NCI-H1092 (cell line): ENCODE measurements at places on chromosomes 1 and 21.
A peak's percentile ranks its signal among the peaks of the same experiment; 100 is the strongest.

DNA sequence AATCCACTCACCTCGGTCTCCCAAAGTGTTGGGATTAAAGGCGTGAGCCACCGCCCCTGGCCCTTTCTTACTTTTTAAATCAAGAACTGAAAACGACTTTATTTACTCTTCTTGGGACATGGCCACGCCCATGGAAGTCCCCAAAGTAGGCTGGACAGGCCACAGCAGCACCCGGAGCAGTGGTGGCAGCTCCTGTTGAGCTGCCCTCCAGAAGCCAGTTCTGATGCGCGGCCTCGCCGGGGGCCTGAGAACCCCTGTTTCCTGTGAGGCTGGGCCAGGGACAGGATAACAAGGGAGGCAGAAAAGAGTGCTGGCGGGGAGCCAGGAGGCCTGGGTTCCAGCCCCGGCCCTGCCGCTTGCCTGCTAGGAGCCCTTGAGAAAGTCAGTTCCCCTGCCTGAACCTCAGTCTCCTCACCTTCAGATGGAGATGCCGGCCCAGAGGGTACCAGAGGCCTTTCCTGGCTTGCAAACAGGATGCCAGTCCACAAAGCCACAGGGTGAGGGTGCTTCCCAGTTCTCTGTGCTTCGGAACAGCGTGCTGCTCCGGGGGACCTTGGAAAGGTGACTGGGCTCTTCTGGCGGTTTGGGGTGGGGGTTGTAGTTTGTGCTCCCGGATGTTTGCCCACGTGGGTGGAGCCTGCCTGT lies 59.4 kb downstream of the RUNX3 start:
- no peak for DNase-seq

DNA sequence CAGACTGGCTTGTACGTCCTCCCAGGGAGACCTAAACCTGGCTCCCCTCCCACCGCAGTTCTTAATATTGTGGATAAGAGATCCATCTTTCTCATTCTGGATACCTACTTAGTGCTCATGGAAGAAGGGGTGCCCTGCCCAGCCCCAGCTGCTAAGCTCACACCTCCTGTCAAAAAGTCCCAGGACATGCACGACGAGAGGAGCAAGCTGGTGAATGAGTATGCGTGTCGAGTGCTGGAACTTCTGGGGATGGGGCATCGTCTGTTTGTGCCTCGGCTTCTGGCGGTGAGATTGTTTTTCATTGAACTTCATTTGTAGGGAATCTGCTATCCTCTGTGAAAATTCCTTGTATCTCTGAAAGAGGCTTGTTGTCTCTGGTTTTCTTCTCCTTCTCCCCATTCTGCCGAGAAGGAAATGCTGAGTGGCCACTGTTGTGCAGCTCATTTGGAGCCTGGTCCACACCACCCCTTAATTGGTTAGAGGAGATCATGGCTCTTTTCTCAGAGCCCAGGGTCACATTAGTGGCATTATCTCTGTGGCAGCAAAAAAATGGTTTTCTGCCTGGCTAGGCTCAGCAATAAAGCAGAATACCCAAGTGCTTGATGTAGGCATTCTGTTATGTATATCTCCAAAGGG lies 199.4 kb upstream of the CACYBP start:
- DNase-seq = no peak

DNA sequence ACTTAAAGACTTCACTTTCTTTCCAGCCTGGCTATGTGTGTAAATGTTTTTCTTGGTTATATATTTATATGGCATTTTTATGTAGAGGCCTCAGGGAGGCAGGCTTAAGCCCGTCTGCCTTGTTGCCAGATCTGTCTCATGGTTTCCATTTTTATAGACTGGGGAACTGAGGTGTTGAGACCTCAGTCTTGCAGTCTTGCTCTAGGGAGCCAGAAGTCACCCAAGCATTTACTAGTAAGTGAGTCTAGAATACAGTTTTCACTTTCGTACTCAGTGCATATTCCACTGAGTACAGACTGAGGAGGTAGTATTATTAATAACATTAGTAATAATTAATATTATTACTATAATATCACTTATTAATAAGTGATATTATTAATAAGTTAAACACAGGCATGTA lies 161.4 kb downstream of the UCK2 start:
- DNase-seq = no peak

DNA sequence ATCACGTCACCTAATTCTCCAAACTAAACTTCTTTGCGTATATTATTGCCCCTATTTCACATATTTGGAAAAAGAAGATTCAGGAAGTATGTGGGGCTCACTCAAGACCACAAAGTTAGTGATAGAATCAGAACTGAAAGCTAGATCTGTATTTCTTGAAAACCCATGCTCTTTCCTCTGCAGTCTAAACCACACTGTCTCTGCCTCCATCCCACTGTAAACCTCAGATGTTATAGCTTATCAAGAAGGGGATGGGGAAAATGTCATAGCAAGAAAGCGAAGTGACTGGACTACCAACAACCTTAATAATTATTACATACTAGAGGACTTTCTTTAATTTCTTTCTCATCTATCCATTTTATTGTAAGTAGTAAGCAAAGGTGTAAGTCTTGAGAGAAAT lies 257.7 kb upstream of the SGIP1 start:
- no peak for DNase-seq

- no peak for DNase-seq
Measured at GRCh38 chr1:244173240-244173639, 122.2 kb downstream of the ZBTB18 start.

DNA sequence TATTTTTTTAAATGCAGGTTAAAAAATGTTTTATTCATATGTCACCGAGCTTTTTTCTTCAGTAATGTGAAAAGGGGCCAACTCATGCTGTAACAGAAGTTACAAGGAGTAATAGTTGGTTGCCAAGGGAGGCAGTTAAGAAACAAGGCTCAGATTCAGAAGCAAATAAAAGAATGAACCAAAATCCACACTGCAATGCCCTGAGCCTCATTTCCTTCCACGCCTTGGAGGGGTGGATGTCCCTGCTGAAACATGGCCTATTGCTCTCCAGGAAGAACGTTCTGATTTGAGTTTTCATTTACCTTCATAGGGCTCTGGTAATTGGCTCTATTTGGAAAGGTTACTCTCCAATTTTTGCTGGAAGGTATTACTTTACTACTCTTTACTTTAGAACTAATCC lies 24.4 kb downstream of the ALG14 start:
- no peak for DNase-seq

DNA sequence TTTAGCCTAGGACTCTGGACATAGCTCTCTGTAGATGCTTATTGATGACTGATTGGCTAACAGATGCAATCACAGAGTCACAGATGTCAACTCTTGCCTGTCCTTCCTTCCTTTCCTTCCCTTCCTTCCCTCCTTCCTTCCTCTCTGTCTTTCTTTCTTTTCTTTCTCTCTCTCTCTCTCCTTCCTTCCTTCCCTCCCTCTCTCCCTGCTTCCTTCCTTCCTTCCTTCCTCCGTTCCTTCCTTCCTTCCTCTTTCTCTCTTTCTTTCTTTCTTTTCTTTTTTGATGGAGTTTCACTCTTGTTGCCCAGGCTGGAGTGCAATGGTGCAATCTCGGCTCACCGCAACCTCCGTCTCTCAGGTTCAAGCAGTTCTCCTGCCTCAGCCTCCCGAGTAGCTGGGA lies 106.1 kb downstream of the KIF26B start:
- no peak for DNase-seq

DNA sequence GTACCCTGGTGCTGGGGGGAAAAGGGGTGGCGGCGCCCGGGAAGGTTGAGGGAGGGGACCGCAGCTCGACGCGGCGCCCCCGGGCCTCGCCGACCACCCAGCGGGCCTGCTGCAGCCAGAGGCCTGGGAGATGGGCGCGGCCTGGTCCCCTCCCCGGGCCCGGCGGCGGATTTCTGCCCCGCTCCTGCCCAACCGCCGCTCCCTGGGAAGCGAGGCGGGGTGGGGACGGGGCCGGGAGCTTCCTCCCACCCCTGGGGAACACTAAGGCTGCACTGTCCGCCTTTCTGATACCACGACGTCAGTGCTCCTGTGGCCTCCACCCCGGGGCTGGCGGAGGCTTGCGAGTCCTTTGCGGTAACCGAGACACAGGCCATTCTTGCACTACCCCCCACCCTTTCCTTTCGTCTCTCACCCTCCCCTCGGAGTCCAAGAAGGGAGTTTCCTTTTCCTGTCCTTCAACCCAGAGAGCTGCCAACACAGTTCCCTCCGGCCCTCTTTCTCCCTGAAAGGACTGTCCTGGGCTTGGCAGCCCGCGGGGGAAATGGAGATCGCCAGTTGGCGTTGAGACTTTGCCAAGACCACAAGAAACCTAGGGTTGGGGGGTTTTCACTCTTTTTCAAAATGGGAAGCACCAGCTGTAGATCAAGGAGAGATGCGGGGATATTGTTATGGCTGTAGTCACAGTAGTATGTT lies 742 bp downstream of the SH3GLB1 start:
- peak; percentile 29 for DNase-seq

DNA sequence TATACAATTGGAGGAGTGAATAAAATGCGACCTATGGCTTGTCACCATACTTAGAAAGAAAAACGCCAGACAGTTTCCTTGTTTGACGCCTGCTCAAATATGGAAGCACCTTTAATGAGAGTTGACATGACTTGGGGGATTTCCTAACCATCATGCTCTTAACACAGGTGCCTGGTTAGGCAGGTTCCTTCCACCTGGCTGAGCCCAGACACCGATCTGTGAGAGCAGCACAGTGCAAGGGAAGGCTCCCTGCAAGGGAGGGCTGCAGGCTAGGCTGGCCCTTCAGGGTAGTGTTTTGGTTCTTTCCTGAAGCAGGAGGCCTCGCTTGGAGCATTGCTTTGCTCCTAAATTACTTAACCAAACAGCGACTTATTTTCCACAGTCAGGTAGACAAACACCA lies 24.6 kb upstream of the KLHDC8A start:
- no peak for DNase-seq

DNA sequence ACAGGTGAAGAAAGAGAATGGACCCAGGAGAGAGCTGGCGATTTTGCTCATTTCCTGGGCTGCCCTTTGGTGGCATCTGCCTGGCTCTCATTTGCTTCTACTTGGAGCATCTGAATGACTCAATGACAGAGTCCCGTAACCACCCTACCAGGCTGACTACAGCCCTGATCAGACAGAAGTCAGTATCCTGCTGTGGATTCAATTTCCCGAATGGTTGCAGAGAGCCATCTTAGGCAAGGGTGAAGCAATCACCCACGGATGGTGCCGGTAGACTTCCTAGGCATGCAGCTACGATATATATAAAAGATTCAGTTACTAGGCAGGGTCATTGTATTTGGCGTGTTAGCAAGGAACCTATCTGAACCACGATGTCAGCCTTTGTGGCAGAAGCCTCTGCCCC lies 10.2 kb downstream of the AJAP1 start:
- DNase-seq = no peak

DNA sequence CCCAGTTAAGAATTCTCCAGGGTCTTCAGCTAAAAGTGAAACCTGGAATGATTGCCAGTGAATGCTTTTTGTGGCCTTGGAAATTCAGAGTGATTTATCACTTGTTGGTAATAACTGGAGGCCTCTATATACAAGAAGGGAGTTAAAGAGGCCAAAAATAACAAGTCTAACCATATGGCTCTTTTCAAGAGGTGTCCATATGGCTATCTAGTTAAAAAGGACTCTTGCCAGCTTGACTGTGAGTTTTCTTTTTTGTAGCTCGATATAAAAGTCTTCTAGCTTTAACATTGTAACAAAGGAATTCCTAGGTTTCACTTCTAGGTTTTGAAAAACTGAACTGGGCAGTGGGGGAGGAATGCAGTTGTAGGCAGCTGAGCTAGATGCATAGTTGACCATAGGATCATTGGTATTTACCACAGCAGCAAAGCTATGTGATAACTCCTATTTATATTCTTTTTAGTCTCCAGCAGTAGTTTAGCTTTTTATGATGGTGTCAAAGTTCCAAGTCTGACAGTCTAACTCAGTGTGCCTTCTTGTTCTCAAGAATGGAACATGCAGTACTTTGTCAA lies 44.4 kb downstream of the CACHD1 start:
- DNase-seq = no peak

DNA sequence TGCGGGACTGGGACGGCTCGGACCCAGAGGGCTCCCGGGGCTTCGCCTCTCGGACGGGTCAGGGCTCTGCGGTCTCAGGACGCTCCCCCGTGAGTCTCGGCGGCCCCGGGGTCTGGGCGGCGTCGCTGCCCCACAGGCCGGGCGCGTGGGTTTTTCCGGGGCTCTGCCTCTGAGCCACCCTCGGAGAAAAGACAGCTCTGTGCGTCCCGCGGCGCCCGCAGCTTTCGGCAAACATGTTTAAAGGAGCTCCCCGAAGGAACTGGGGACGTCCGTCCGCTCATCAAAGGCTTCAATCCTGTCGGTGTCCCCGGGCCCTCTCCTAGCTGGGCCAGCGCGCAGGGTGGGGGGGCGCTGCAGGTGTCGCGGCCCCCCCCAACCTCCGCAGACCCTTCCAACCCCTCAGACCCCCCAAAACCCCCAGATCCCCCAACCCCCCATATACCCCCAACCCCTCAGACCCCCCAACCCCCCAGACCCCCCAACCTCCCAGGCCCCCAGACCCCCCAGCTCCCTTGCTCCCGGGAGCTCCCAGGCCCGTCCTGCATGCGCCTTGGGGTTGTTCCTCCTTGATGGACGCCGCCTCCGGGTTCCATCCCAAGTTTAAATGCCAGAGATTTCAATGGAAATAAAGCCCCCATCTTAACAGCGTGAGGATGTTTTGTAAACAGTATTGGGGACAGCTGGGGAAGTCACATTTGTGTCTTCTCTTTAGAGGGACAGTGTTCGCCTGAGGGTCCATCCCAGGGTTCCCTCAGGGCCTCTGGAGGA lies 996 bp upstream of the C1orf159 start:
- no peak for DNase-seq

- DNase-seq = no peak
Measured at GRCh38 chr1:5709461-5709975, 282.7 kb downstream of the NPHP4 start.

GRCh38 chr21:29267666-29268065 lies 31.1 kb upstream of the BACH1 start:
- no peak for DNase-seq

GRCh38 chr1:11664336-11665065 lies 501 bp downstream of the FBXO6 start:
- peak; percentile 36 for DNase-seq
